ENCODE measurements at places on chromosomes 6 and 20.
A peak's percentile ranks its signal among the peaks of the same experiment; 100 is the strongest.

GRCh38 chr6:157798851-157799250 lies 24.2 kb upstream of the SNX9 start:
- DNase-seq = no peak

DNA sequence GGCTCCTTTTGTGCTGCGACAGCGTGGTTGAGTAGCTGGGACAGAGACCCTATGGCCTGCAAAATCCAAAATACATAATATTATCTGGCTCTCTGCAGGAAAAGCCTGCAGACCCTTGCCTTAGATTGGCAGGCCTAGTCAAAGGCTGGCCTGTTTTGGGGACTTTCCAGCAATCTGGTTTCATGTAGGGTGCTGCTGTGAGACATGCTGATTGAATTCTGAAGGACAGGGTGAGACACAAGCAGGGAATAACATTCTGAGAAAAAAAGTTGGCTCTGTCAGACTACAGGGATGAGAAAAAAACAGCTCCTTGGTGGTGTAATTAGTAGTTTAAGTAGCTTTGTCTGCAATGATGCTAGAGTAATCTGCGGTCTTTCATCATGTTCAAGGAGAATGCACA lies 402.7 kb upstream of the AGPAT4 start:
- no peak for DNase-seq

DNA sequence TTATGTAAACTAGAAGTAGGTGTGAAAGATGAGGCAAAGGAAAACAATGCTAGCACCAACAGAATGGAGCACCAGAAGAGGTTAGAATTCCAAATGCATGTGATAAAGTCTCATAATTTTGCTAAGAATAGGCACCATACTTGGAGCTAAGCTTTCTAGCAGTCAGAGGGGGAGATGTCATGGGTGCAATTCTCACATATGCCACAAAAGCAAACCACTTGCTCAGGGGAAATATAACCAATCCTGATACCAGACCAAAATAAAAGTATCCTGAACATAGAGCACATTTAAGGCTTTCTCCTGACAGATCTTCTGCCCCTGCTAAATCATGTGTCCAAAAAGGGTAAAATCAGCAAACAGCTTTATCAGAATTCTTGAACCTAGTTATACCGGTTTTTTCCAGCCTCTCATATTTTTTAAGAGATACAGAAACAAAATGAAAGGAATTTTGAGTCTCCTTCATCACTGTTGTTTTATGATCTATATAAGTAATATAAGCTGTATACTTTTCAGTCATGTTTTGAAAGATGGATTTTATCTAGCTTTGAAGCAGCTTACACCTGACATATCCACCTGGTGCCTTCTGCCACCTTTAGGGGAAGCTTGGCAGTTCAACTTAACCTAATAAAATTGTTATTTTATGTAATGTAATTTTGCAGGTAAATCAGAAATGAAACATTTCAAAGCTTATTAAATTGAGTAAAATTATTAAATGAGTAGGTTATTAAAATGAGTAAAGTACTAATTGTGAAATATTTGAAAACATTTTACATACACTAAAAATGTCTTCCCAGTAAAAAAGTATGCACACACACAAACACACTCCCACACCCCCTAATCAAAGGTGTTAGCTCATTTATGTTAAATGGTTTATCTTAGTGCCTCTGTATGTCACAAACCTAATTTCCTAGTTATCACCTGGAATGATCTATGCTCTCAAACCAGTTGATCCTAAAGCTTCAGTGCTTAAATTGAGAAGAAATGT lies 2.8 kb downstream of the SPO11 start:
- no peak for DNase-seq

GRCh38 chr6:45421709-45422502 lies 44.2 kb upstream of the SUPT3H start:
- peak; percentile 78 for DNase-seq

DNA sequence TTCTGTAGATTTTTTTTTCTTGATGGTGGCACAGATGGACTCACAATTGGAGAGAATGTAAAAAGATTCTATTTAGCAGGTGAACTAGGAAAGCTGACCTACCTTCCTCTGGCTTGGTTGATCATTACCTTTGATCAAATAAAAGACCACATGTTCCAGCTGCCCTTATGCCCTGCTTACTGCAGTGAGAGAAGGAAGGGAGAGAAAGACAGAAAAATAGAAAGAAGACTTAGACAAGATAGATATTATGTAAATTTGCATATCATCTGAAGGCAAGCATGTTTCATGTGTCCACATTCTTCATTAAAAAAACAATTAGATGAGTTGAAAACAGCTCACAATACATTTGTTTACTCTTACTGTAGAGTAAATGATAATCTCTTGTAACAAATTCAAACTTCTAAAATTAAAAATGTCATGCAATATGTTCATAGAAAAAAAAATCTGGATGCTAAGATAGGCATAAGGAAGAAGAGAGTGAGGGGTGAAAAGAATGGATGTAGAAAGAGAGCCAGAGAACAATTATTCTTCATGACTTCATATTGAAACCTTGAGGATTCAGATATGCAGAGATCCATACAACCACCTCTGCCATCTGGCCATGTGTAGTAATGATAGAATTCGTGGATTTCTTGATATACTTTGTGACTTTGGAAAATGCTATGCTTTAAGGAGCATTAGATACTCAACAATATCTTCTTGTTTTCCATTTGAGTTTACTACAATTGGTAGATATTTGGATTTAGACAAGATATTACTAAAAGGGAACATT lies 71.7 kb downstream of the RFX6 start:
- DNase-seq = no peak

- no peak for DNase-seq
Observed at GRCh38 chr6:136343700-136344099, 54.1 kb upstream of the BCLAF1 start.

- DNase-seq = no peak
Observed at GRCh38 chr6:74248966-74249365, 553.0 kb downstream of the CD109 start.

DNA sequence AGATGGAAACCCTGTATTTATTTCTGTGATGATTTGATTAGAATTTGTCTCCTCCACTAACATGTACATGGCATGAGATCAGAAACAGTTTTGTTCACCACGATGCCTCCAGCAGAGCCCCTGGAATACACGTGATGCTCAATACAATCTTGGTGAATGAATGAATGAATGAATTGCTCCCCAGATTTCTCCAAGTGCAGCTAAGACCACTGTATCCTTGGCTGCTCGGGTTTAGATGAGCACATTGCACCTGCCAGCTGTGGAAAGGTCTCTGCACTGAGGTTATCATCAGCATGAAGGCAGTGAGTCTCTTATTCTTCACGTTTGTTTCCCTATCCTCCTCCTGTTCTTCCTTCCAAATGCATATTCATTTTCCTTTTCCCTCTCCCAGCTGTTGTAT lies 17.9 kb downstream of the CASS4 start:
- DNase-seq = no peak

DNA sequence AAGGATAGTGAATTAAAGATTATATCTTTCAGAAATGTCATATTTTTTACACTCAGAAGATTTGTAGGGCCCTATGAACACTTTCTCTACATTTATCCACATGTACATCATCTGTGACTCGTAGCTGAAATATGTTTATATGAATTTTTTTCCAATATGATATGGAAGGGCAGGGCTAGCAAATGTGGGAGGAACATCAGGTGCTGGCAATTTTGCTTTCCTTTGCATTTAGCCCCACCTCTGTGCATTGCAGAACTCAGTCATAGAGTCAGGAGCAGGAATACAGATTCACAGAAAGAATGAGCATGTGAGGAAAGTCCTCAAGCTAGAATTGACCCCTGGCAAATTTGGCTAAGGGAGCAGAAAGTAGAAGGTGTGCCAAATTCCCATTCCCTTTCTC lies 129.9 kb downstream of the CRYBG1 start:
- no peak for DNase-seq

- no peak for DNase-seq
Observed at GRCh38 chr6:95364016-95364604, 213.2 kb upstream of the MANEA start.

DNA sequence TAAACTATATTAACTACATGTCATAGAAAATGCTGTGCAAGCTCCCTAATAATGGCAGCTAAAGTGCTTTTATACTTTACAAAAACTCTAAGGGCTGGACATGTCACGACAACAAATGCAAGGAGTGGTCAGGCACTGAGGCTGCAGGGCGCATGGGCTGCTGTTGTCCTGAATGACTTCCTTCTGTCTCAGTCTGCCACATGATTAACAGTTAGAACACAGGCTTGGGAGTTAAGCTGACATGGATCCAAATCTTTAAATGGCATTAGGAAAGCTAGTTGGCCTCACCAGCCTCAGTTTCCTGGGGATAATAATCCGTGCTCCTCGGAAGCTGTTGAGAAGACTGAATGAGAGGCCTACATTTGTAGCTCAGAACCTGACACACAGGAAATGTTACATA lies 57.4 kb downstream of the PREP start:
- DNase-seq = no peak

DNA sequence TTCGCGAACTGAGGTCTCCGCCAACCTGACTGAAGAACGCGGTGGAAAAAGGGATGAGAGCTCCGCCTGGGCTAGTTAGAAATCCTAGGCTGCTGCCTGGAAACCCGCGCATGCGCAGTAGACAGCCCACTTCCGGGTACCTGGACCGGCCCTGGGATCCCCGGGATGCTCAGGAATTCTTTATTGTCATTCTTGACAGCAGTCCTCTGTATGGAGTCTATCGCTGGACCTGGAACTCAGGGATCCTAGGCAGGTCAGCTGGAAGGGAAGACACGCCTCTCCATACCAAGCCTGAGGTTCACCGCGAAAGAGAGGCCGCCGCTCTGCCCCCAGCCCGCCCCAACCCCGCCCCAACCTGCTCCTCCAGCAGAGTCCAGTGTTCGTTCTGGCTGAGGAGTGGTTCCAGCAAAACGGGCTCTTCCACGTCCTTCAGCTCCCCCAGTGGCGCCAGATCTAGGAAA lies 1379.2 kb upstream of the DEFB115 start:
- DNase-seq = peak; percentile 54

DNA sequence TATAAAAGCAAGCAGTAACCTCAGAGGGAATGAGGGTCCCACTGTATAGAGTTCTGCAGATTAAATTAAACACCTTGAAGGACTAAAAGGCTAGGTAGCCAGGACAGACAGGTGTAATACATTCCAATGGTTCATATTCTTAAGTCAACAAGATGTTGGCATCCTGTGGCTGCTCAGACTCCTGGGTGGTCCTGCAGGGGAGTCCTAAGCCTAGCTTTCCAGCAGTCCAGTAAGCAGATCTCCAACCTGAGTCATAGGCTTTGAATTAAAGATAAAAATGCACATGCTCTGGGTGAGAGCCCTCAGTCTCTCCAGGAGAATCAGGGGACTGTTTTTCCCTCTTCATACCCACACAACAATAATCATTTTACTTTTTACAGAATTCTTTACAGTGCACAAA lies 307.3 kb upstream of the SUPT3H start:
- no peak for DNase-seq

DNA sequence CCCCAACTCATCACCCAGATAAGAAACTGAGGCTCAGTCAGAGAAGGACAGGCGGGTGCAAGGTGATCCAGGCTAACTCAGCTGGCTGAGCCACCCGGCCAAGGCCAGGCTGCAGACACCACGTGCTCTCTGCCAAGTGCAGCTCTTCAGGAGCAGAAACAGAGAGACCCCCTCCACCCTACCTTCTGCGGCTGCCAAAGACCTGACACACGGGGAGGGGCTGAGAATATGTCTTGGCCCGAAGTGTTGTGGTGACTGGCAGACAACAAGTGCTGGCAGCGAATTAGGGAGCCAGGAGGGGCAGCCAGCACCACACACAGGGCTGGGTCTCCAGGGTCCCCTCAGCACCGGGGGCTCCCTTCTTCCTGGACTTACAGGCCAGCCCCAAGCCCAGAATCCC lies 22.5 kb downstream of the PREX1 start:
- DNase-seq = no peak

- peak; percentile 44 for DNase-seq
Observed at GRCh38 chr6:68777956-68778355, 142.9 kb downstream of the ADGRB3 start.

DNA sequence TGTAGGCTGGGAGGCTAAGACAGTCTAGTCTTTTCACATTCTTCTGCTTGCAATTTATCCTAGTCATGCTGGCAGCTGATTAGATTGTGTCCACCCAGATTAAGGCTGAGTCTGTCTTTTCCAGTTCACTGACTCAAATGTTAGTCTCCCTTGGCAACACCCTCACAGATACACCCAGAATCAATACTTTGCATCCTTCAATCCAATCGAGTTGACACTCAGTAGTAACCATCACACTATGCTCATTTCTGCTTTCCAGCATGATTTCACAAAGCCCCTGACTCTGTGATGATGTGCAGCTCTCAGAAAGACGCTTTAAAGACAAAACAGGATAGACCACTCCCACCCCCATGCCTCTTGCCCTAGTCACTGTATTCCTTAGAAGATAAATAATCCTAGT lies 693.0 kb downstream of the HTR1B start:
- no peak for DNase-seq

DNA sequence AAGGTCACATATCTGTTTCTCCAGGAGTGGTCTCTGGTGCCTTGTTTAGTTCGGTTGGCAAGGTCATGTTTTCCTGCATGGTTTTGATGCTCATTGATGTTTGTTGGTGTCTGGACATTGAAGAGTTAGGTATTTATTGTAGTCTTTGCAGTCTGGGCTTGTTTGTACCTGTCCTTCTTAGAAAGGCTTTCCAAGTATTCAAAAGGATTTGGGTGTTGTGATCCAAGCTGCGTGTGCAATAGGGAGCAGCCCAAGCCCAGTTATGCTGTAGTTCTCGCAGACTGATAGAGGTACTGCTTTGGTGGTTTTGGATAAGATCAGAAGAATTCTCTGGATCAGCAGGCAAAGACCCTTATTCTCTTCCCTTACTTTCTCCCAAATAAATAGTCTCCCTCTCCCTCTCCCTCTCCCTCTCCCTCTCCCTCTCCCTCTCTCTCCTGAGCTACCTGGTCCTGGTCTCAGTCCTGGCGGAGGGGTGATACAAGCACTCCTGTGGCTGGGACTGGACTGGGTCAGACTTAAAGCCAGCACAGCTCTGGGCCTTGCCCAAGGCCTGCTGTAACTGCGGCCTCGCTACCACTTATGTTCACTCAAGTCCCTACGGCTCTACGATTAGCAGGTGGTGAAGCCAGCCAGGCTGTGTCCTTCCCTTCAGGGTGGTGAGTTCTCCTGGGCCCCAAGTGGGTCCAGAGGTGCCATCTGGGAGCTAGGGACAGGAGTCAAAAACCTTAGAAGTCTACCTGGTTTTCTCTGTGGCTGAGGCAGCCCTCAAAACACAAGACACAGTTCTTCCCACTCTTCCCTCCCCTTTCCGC lies 27.3 kb upstream of the GRM4 start:
- DNase-seq = no peak

- DNase-seq = no peak
Observed at GRCh38 chr20:3296261-3297078, 57.5 kb upstream of the SLC4A11 start.

GRCh38 chr20:57104651-57105204 lies 161.7 kb downstream of the BMP7 start:
- no peak for DNase-seq

DNA sequence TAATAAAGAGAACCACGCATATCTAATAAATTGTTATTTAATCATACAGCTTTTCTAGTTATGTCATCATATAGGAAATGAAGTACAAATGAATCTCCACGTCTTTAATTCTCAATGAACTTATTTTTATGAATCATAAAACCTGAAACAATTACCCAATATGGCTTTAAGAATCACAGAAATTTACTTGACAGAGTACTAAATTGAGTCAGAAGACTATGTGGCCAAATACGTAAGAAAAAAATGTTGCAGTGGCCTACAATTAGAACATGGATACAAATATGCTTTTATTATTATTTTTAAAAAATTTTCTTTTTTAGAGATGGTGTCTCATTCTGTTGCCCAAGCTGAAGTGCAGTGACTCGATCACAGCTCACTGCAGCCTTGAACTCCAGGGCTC lies 584.7 kb upstream of the SLC35B3 start:
- no peak for DNase-seq

GRCh38 chr6:8113131-8113654 lies 10.8 kb upstream of the EEF1E1 start:
- no peak for DNase-seq
